ENCODE measurements at places on chromosomes 5 and 9.
A peak's percentile ranks its signal among the peaks of the same experiment; 100 is the strongest.

DNA sequence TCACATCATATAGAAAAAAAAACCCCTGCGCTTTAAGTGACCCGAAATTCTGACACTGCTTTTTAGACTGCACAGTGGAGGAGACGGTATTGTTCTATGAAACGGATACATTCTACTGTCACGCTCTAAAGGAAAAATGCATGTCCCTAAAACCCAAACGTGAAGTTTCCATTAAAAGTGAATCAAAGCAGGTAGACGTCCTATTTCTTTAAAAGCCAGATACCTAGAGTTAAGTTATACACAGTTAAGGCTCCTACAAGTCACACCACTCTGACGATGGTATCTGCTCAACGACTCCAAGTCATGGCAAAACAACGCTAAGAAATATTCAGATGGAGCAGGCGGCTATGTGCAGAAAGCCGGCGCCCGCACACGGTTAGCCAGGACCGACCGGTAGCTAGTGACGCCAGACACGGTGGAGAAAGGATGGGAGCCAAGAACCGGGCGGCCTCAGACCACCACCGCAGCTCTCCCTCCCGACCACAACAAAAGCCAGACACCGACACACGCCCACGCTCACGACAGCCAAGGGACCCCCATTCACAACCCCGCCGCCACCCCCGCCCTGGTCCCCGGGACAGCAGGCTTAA lies 734 bp downstream of the SKP1 start:
- peak; percentile 25 for DNase-seq

DNA sequence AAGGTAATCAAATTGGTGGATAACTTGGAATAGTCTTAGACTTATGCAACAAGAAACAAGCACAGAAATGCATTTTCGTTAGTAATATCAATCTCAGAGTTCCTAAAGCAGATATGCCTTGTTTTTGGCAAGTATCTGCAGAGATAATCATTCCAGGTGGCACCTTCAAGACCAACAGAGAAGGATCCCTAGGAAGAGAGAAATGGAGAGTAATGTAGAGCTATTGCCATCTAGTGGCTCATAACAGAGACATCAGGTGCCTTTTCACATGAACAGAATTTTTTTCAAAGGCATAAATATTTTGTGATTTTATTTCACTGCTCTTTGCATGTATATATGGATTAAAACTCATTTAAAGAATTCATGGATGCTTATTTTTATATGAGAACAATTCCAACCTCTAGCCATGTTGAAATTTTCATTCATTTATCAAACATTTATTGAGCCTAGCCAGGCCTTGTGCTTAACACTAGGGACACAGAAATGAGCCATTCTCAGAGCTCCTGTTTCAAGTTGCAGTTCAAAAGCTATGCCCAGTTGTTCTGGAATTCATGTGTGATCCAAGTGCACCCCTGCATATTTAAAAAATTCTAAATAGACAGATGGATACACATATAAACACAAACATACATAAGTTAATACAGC lies 117.5 kb upstream of the OR13F1 start:
- DNase-seq = no peak

DNA sequence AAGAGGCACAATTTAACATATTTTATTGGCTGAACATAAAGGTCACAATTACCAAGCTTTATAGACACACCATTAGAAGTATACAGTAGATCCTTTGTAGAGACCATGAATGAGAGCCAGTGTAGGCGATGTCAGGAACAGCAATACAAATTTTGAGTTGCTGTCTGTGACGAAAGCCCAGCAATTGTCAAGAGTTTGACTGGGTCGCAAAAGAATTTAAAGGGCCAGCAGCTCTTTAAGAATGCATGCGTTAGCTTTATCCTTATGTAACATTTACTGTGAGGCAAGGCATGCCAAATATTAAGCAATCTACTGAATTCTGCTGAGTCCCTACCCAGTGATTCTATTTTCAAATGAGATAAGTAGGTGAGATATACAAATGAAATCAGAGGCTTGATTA lies 236.9 kb downstream of the ARRDC3 start:
- DNase-seq = no peak

DNA sequence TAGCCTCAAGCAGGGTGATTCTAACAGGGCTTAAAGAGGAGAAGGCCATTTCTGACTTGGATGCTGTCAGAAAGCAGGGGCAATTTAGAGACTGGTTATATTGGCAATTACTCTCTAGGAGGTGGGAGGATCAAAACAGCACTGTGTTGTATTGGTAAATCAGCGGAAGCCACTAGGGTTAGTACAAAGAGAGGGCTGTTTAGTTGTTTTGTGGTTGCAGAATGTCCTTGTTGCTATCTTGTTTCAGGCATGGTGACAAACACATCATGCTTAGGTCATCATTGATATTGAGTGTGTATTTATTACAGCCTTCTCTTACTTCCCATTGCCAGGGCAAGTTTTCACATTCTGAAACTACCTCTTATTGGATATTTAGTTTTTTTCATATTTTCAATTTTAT lies 165.3 kb downstream of the TAF11L14 start:
- DNase-seq = no peak

- no peak for DNase-seq
These were observed 619.2 kb upstream of the CLINT1 start for GRCh38 chr5:158478139-158478538.

- DNase-seq = no peak
These were observed 36.1 kb downstream of the DAP start for GRCh38 chr5:10724781-10725507.

GRCh38 chr5:169089343-169089742 lies 211.6 kb downstream of the SLIT3 start:
- no peak for DNase-seq

GRCh38 chr5:71923755-71924154 lies 183.5 kb upstream of the MAP1B start:
- DNase-seq = no peak

DNA sequence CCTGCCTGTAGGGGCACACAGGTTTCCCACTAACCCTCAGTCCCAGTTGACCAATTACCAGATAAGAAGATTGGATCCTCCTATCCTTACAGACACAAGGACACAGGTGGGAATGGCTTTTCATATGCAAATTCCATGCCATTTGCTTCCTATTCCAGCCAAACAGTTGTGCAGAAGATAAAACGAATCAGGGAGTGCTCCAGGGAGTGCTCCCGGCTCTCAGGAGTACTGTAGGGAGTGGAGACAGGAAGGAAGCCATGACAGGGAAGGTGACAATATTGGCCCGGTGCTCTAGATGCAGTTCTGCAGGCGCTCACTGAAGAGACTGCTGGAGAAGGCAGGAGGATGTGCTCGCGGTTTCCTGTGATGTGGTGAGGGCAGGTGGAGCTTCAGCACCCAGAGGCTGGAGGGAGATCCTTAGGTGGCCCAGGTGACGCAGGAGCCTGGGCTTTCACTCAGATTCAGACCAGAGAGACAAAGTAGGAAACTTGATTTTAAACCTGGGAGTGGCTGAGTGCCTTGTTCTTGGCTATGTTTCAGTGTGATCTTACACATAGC lies 260.0 kb downstream of the AUH start:
- DNase-seq = peak; percentile 80

DNA sequence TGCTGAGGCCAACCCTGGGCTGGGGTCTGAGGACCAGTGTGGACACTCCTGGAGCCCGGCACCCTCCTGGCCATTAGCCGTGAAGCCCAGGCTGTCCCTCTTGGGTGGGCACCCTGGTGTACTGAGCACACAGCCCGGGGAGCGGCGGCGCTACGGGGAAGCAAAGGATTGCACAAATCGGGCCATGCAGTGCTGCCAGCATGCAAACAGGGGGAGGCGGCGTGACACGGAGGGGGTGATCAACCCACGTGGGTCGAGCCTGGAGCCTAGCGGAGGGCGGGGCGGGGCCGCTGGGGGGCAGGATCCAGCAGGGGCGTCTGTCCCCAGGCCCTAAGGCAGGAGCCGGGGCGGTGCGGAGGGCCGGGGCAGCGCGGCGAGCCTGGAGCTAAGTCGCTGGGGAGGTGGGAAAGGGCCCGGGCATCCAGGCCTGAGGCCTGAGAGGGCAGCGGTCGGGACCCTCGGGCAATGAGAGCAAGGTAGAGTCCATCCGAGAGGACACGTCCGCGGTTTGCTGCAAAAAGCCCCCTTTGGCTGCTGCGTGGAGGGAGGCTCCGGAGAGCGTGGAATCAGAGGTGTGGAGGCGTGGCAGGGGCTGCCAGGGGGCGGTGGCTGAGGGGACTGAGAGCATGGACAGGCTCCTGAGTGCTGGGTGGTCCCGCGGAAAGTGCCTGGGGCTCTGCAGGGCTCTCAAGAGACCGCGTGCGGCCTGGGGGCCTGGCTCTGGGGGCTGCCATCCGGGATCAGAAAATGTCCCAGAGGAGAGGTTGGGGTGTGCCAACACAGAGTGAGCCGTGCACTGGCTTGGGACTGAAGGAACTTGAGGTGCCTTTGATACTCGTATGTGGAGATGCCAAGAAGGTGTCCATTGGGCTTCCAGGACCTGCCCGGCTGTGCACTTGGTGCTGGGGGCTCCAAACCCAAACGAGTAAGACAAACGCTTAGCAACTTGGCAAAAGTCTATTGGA lies 94.2 kb downstream of the BARX1 start:
- DNase-seq = no peak

- no peak for DNase-seq
These were observed 5.1 kb downstream of the MLANA start for GRCh38 chr9:5895782-5896181.

GRCh38 chr9:79577969-79578723 lies 6.4 kb downstream of the TLE4 start:
- no peak for DNase-seq

- DNase-seq = no peak
These were observed 48.0 kb downstream of the PHF2 start for GRCh38 chr9:93624431-93624834.

DNA sequence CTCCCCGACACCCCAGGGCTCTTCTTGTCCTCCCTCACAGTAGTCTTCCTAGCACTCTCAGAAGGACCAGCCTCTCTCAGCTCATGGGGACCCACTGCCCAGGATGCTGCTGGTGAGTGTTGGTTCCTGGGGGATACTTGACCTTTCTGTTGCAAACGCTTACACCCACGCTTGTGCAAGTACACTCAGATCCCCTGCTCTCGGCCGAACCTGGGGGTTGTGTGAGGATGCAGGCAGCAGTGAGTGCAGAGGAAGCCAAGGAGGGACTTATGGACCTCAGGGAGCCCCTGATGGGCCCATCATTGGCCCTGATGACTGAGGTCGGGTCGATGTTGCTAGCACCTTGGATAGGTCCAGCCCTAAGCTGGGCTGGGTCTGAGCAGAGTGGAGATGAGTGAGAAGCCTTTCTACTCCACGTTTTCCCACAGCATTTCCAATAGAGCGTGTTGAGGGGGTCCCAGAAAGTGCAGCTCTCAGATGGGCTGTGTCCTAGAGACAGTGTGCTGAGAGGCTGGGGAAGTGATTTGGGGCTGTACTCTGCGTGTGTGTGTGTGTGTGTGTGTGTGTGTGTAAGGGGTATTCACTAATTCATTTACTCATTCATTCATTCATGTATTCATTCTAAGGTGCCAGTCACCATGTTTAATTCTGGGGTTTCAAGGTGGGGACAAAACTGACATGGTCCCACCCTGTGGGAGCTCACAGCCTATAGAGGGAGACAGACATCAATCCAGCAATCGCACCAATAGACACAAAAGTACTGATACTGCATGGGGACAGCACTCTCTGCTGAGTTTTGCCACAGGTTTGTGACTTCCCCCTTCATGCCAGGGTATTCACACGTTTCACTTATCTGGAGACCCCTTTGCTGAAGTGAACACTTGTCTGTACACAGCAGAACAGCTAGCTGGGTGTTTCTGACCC lies 25.2 kb upstream of the PITX1 start:
- no peak for DNase-seq

DNA sequence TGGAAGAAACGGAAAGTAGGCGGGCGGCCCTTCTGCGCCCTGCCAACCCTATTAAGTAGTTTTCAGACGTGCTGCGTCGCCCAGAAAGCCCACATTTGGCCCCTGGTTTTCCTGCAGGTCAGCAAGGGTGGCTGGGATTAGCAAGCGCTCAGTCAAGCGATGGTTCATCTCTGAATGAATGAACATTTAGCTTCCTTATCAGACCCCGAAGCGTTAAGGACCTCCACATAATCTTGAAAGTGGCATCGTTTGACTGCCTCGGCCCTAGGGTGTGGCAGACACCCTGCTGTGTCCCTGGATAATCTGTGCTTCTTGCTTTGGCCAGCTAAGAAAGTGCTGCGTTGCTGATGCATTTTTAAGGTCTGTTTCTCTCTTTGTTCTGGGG lies 684 bp downstream of the TOR1B start:
- DNase-seq = no peak

GRCh38 chr9:92482329-92482728 lies at the start of gene ASPN:
TSS of gene ASPN (minus strand) at chr9:92482506.
- no peak for DNase-seq

DNA sequence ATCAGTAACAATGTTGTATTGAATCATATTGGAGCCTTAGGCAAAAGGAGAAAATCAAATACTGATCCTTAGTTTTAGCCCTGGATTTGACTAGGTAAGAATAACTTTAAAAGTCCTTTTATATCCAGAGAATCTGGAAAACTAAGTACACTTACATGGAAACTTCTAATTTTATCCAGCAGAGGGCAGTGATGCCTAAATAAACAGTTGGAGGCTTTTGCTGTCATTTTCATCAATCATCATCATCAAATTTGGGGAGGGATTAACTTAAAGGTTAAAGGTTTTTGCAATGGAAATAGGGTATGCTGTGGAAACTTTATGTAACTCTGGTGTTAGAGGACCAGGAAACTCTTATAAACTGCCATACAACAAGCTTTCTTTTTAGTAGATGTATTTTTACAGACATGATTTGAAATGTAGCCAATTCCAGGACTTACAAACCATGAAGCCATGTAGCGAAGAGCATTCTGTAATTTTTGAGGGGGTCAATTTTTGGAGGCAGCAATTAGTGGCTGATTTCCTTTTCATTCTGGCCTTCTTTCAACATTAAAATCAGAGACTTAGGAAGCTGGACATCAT lies 112.7 kb downstream of the OSTF1 start:
- DNase-seq = no peak

- no peak for DNase-seq
These were observed 11.3 kb upstream of the GRHPR start for GRCh38 chr9:37410969-37411785.

DNA sequence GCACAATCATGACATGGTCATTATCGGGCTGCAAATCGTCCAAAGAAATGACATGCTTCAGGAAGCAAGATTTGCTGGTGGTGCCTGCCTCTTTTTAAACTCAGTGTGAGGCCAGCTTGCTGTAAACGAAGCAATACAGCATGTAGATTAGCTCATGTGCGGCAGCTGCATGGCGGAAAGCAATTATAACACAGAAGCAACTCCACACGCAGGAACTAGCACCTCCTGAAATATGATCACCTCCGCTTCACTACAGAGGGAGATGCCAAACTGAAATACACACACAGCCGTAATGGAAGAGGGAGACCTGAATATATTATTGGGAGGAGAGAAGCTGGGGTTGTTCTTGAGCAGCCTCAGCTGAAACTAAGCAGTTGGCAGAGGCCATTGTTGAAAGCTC lies 312.5 kb downstream of the PSAT1 start:
- DNase-seq = no peak

DNA sequence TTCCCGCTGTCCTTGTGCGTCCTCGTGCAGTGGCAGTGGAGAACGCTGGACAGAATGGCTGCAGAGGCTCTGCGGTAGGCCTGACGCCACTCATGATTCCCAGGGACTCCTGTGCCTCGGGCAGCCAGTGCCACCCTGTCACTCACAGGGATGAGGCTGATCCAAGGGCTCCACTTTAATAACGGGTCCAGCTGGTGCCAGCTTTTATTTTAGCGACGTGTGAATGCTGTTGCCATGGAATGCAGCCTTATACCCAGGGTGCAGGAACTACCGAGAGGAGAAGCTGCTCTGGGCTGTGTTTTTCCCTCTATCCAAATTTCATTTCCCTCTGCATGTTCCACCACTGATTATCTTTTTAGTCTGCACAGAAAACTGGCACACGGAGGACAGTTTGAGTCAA lies 15.8 kb upstream of the NTNG2 start:
- DNase-seq = no peak
